ENCODE measurements at places on chromosomes 6 and 20.
A peak's percentile ranks its signal among the peaks of the same experiment; 100 is the strongest.

- peak; percentile 81 for DNase-seq
These were observed 28.1 kb downstream of the PYGB start for GRCh38 chr20:25275813-25276532.

- no peak for DNase-seq
These were observed 7.9 kb downstream of the SDCBP2 start for GRCh38 chr20:1320902-1321653.

- DNase-seq: no peak
These were observed 28.7 kb downstream of the FKBP1A start for GRCh38 chr20:1364106-1364505.

- DNase-seq: no peak
These were observed 54.3 kb downstream of the ID4 start for GRCh38 chr6:19891451-19891850.

- DNase-seq: no peak
These were observed 156.9 kb downstream of the FOXC1 start for GRCh38 chr6:1766654-1767053.

DNA sequence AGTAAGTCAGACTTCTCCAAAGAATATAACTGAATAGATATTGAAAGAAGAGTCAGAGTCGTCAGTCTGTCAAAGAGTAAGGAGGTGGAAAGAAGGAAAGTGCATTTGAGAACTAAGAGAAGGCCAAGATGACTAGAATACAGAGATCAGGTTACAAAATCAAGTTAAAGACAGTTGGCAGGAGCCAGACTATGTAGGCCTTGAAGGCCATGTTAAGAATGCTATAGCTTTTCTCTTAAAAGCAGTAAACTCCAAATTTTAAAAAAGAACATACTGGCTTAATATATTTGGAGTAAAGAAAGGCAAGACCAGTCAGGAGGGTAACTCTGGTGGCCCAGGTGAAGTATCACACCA lies 68.8 kb downstream of the IBTK start:
- no peak for DNase-seq

Measured in mesenteric fat pad (tissue), 1 donor.